T-cell (primary cell): ENCODE measurements at places on chromosomes 7 and 10. TPM values are rescaled to one million over a fixed set of nuclear protein-coding genes. Genes with fewer than 3 reads are reported as not detected.

Gene GTF2IRD1
- total RNA-seq: 3.3 TPM

Gene EGR2
- 2.5 TPM for total RNA-seq

Gene PRSS1
- total RNA-seq: not detected

DNA sequence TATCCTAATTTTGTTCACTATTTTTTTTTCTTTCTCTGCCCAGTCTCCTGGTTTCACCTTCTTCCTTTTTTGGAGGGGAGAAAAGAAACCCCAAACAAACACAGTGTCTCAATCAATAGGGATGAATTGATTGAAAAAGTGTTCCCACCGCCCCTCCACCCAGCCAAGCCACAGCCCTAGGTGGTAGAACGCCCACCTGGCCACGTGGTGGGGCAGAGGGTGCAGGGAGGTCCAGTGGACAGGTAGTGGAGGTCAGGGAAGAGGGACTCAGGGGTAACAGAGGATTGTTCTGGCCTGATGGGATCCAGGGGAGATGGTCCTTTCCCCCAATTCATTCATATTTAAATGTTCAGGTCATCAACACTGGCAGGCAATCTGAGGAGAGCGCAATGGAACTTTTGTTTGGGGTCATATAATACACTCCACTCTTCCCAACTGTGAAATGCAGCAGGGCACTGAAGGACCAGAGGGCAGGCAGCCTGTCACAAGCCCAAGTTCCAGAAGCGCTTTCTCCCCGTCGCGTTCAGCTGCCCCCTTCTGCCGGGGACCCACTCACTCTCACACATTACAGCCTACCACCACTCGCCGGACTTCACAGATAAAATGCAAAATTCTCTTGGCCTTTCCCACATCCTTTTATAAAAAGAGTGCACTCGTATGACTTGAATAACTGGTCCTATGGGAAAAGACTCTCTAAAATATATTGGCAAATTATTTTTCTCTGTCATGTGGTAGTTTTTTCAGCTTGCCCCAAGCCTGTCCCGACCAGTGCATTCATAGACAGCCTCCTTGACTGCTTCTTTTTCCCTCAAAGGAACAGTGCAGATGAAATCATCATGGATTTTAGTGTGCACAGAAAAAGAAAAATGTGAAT lies 1.6 kb downstream of the INHBA start:
- DNase-seq: no peak

Gene CLCN1
- total RNA-seq: not detected

DNA sequence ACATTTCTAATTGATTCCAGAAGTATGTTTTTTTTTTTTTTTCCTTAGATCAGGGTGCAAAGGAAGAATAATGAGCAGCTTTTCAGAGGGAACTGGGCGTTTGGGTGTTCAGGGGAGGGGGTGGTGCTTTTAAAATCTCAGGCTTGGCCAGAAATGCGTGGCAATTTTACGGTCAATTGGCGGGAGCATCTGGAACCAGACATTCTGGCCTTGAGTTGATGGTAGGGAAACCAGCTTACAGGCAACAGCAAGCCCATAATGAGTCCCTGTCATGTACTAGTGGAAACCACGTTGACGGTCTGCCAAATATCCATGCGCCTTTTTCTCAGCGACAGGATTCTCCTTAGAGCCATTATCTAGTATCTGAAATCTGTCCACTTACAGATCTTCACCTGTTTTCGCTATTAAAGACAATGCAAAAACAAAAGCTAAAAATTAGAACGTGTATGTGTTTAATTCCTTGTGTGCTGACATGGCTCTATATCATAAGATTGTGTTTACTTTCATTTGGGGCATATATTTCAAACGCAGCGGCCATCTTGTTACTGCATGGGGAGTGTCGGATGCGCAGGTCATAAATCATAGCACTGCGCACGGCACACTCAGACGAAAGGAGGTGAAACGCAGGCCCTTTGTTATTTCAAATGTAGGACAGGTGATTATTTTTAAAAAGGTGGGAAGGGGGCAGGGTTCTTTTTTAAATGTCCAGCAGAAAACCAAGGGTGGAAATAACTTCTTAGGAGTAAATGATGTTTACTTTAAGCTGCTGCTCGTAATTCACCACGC lies 209.2 kb downstream of the AGMO start:
- no peak for DNase-seq

DNA sequence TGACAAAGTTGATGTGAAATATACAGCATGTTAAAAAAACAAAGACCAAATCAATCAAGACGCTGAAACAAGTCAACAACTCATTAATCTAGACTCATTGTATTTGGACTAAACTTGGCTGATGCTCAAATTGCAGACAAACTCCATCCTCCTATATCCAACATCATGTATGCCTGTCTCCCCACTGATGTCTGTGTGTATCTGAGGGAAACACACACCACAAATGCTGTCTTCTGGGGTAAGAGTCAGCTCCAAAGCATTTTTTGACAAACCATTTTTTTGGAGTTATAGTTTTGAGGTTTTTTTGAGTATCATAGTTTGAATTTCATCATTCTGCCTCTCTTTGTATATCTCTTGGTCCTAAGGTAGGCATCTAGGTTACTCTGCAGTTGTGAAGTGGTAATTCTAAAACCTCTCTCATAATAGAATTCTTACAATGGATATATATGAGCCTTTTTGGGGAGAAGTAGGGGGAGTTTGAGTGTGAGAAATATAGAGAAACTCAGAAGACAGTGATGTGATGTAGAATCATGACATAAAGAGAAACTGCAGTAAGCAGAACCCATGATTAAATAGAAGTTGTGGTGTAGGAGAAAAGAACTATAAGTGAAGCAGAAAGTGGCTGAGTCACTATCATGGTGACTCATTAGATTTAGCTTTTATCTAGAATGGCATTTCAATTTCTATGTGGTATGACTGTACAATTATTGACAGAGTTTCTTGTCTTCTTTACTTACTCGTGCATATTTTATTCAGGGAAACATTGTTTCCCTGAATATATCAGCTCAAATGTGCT lies 1531.1 kb upstream of the LRRTM3 start:
- no peak for DNase-seq

Gene ANKMY2
- total RNA-seq: 10.9 TPM

DNA sequence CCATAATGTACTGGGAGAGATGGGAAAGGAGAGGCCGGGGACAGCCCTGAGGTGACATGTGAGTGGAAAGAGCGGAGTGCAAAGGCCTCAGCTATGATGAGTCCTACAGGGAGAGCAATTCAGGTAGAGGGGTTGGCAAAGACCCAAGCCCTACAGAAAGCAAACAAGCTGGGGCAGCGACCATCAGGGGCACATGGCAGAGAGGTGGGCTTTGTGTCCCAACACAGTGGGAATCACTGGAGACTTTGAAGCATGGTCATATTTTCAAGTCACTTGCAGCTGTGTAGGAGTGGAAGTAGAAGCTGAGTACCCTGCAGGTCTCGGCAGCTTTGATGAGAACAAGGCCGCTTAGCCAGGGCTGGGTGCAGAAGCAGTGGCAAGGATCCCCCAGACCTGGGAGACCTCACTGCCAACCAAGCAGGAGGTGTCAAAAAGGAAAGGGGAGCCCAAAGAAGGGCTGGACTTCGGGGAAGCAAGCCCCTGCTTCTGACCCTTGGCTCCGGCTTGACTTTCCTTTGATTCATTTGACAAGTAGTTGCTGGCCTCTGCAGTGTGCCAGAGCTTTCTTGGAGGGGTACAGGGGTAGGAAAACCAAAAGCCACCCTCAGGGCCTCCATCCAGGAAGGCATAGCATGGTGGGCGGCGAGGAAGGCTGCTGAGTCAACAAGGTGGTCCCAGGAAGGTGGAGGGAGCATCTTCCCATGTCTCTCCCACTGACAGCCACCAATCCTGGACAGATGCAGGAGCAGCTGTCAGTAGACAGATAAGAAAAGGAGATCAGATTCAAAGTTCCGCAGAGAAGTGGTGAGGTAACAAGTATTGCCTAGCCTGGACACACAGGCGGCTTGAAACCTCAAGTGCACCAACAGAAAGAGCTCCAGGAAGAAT lies 1.9 kb upstream of the PGAM2 start:
- no peak for DNase-seq

- DNase-seq: no peak
These were observed 3.2 kb upstream of the IFIT1 start for GRCh38 chr10:89389254-89389653.

- DNase-seq: no peak
These were observed 572.1 kb upstream of the POM121L12 start for GRCh38 chr7:52463341-52463740.

DNA sequence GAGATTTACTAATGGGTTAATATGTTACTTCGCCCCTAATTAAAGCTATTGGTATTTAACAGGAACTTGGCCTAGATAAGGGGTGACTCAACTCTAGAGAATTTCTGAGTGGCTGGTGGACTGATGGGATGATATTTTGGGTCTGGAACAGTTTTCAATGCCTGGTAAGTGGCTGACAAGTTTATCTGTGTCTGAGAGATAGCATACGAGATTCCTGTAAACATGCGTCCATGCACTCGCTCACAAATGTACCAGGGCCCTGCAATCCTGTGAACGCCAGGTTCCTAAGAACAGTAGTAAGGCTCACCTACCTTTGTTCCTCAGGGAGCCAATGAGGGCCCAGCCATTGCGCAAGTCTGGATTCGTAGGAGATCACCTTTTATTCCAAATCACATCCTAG lies 683.8 kb upstream of the ANKRD30A start:
- no peak for DNase-seq

- DNase-seq: no peak
These were observed 110.4 kb downstream of the NRCAM start for GRCh38 chr7:108345710-108346336.

- DNase-seq: no peak
These were observed 583.6 kb upstream of the MGMT start for GRCh38 chr10:128883231-128884032.

GRCh38 chr10:83536426-83536825 lies 602.9 kb upstream of the GHITM start:
- DNase-seq: no peak

DNA sequence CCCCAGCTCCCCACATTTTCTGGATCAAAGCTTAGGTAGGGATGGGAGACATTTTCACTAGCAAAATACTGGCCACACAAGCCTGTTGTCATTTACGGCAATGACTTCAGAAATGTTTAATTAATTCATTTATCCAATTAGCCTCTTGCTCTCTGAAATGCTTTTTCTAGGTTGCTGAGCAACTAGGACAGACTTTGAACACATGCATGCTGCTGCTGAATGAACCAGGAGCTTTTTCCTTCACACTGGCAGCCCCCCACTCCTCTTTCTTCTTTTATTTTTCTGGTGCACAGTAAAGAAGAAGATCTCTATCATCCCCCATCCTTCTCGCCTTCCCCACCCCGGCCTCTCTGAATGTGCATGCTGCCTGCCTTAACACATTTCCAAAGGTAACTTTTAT lies 22.5 kb downstream of the SORCS3 start:
- DNase-seq: no peak

Gene LOXL4
- total RNA-seq: 0.09 TPM

Gene AGAP3
- total RNA-seq: 67.3 TPM

DNA sequence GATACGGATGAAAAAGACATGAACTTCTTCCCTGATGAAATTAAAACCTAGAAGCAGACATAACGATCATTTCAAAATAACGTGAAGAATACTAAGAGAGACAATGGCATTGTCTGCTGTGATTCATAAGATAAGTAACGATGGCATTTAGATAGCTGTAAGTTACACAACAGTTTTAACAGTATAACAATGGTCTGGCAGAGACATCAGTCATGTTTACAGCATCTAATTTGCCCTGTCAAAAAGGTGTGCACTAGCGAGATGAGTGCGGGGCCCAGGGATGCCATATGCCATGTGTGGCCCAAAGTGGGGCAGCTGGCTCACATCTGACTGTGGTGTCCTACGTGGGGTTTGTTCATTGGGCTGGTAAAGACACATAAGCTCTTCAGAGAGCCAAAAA lies 55.7 kb upstream of the RHEB start:
- no peak for DNase-seq

Gene CPA2
- total RNA-seq: 3.1 TPM

DNA sequence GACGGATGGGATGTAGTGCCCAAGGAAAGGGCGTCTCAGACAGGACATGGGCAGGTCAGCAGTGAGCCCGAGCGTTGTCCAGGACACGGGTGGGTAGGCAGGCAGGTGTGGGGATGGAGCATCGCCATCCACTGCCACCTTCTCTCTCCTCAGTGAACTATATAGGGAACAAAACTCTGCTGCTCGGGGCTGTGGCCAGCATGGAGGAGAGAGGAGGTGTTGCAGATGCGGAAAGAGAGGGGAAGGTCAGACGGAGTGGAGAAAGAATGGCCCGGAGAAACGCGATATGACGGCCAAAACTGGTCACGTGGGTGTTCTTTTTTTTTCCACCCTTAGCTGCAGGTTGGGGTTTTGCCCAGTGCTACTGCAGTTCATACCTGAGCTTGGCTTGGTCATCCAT lies 71.2 kb downstream of the GRID1 start:
- DNase-seq: no peak

DNA sequence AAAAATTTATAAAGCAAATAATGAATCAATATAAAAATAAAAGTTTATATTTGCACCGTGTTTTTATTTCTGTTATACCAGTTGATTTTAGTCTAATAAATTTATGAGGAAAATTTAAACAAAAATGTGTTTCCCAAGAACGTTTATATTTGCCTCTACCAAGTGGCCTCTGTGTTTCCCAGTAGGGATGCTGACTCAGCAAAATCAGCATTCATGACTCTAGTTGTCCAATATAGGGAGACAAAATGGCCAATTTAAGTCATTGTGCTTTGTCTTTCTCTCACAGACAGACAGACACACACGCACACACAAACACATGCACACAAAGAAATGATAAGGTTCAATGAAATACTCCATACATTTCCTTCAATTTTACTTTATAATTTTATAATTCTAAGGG lies 942.5 kb upstream of the ZWINT start:
- no peak for DNase-seq

DNA sequence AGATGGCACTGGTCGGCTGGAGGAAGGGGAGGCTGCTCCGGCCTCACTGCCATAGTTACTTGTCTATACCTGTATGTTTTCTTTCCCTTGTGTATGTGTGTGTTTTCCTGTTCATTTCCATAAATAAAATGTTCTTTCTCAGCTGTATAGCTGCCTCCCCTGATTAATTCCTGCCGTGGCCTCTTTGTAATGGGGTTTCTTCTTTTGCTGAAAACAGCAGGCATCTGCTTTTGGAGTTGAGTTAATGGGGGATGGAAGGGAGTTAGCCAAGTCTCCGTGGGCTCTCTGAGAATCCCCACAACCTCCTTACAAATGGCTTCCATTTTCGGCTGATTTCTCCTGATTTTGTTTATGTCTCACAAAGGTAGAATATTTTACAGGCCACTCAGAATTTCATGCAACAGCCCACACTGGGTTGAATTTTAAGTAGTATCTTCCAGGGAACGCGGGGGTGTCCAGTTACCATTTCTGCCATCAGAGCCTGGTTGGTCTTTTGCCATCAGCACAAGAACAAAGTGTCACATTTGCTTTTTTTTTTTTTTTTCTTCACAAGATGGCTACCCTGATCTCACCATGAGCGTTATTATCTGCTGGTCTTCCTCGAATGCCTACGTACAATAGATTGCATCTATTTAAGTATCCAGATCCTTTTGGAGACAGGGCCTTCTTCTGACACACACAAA lies 88.1 kb upstream of the NRP1 start:
- DNase-seq: no peak

- no peak for DNase-seq
These were observed 47.1 kb downstream of the ZNF680 start for GRCh38 chr7:64515781-64516180.

Gene ADAMTS14
- 0.13 TPM for total RNA-seq
